ENCODE measurements at places on chromosomes 5 and 9.

GRCh38 chr5:143642791-143643190 lies 169.2 kb upstream of the HMHB1 start:
- DNase-seq, result no peak

DNA sequence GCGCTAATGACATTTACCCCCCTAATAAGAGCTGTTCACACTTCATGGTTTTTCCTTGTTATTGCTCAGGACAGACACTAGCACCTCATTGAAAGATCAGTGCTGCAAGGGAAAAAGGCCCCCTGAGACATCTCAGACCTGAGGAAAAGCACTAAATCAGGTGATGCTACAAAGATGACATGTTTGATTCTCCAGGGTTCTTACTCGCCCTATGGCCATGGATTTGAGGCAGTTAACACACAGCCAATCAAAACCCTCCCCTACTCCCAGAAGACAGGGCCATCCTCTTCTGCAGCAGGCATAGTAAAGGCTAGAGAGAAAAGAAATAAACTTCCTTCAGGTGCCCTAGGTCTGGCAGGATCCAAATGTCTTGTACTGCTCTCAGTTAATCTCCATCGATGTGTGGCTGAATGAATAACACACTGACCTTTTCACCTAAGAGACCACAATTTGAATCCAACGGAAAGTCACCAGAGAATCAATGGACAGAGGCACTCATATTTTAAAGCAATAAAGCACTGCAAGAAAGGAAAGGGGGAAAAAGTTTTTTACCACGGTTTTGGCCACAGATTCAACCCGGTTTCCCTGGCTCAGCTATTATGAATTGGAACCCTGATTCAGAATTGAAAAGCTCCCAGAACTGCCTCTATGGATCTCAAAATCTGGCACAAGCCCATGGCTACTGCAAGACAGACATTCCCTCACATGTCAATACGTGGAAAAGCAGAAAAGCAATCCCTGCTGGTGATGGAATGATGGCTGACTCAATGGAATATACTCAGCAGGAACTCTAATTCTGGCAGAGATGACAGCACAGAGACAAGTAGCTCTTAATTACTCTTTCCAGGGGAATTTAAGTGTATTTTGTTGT lies 329.5 kb downstream of the BNC2 start:
- DNase-seq, result no peak

- no peak for DNase-seq
Observed at GRCh38 chr5:155268770-155269425, 255.3 kb downstream of the KIF4B start.

DNA sequence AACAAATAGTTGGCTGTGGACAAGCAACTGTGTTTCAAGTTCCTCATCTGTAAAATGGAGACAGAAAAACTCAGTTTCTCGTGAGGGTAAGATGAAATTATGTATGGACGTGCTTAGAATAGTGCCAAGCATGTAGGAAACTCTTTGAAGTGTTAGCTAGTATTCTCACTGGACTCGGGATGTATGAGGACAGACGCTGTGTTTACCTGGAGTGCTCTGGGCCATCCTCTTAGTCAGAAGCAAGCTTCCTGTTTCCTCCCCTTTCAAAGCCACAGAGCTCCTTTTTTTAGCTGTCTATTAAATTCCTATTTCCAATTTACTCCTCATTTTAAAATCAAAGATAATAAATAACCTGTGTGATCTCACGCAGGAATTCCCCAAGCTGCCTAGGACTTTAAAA lies 23.8 kb upstream of the IQGAP2 start:
- DNase-seq, result no peak

DNA sequence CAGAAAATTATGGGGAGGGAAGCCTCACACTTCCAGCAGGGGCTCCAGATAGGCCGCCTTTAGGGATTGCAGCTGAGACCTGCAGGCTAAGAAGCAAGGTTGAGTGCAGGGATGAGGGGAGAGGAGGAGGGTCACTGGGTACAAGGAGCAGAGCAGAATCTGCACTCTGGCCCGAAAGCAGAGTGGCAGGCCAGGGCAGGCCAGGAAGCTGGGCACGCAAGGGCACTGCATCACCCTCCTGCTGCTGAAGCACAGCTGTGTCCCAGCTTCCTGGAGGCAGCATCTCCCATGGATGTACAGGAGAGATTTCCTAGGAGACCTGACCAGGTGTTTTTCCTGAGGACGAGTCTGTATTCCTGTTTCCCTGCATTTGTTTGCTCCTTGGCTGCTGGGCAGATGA lies 92.1 kb downstream of the SYK start:
- no peak for DNase-seq

DNA sequence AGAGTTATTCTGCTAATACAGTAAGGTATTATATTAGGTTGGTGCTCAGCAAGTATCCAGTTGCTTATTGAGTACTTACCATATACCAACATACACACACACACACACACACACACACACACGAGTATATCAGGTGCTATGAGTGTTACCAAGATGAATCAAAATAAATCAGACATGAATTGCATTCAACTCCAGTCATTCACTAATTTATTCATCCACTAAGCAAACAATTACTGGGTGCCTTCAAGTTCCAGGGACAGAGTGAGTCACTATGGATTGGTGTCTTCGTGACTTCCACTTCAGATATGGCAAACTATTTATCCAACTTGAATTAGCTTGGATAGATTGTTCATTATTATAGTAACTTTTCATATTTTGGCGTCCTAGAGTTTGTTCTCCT lies 140.7 kb upstream of the SLC44A1 start:
- DNase-seq, result no peak

- no peak for DNase-seq
Observed at GRCh38 chr5:104533498-104533897, 970.9 kb upstream of the NUDT12 start.

- no peak for DNase-seq
Observed at GRCh38 chr5:15510831-15511230, 10.9 kb downstream of the FBXL7 start.

- no peak for DNase-seq
Observed at GRCh38 chr5:158884827-158885518, 214.7 kb downstream of the EBF1 start.

GRCh38 chr9:81565609-81566008 lies 123.7 kb downstream of the TLE1 start:
- DNase-seq, result no peak

- no peak for DNase-seq
Observed at GRCh38 chr9:80811003-80811402, 878.3 kb downstream of the TLE1 start.

DNA sequence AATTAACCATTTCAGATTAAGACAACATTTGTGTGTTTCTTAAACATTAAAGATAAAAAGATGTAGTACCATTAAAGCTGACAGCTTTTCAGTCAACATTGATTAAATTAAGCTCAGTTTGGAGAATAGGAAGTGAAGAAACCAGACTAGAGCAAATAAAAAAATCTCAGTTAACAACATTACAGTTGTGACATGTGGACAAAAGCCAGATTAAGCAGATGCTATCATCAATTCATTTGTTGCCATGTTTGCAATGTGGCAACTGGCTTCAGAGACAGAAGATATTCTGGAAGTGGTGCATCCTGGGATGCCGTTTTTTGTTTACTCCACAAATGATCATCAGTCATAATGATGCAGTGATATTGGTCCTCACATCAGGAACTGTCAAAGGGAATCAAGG lies 70.3 kb upstream of the CNTLN start:
- no peak for DNase-seq

DNA sequence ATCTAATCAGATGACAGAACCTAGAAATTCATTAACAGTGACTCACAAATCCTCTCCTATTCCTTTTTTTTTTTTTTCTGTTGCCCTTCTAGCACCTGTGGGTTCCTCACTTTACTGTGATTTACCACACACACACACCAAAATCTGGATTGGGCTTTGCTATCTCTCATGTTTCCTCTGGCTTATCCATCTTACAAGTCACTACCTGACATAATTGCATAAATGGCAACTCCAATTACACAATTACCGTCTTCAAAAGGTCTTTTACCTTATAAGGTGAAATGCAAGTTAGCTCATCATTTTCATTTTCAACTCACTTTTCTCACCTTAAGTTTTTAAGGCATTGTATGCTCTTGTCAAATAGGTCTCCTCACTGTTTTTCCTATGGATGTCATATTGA lies 426.3 kb upstream of the MEF2C start:
- no peak for DNase-seq

Measured in hematopoietic multipotent progenitor cell treated with erythropoietin and hydrocortisone succinate and interleukin-3 and kit ligand, for 8 days (in vitro differentiated cells).